ENCODE measurements at places on chromosomes 7 and 10.

GRCh38 chr10:113041841-113042750, 92.0 kb downstream of the TCF7L2 start:
- no peak for DNase-seq

- no peak for DNase-seq
These were observed 38.2 kb upstream of the RPA3 start for GRCh38 chr7:7756577-7756976.

DNA sequence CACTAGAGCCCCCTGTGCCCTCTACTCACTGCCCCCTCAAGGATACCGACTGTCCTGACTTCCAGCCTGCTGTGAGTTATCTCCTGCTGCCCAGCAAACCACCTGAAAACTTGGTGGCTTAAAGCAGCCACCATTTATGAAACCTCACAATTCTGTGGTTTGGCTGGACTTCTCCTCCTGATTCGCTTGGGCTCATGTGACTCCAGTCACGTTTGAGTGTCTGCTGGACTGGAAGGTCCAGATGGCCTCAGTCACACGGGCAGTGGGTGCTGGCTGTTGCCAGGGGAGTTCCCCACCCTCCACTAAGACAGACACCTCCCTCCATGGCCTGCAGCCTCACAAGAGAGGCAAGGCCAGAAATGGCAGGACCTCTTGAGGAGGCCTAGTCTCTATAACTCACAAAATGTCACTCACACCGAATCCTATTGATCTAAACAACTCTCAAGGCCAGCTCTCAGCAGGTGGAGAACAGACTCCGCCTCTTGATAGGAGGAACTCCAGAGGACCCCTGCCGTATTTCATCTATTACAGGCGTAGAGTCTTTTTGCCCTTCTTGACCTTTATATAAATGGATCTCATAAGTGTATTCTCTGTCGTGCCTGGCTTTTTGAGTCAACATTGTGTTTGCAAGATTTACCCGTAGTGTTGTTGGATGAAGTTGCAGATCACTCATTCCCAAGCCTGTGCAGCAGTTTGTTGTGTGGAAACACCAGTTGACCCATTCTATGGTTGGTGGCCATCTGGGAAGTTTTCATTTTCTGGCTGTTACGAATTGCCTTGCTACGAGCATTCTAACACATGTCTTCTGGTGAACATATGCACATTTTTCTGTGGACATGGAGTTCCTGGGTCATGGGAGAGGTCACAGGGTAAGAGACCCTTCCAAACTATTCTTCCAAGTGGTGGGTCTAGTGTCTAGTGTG, 48.3 kb downstream of the ZMIZ1 start:
- no peak for DNase-seq

- DNase-seq = no peak
These were observed 2.8 kb upstream of the AHCYL2 start for GRCh38 chr7:129222064-129222463.

- no peak for DNase-seq
These were observed 266.0 kb downstream of the BBS9 start for GRCh38 chr7:33395340-33395739.

GRCh38 chr7:155371331-155371883, 73.7 kb downstream of the INSIG1 start:
- no peak for DNase-seq

- DNase-seq = no peak
These were observed 117.7 kb upstream of the PODXL start for GRCh38 chr7:131674131-131674530.

- DNase-seq = no peak
These were observed 943 bp upstream of the SLC18A2 start for GRCh38 chr10:117239721-117240620.

DNA sequence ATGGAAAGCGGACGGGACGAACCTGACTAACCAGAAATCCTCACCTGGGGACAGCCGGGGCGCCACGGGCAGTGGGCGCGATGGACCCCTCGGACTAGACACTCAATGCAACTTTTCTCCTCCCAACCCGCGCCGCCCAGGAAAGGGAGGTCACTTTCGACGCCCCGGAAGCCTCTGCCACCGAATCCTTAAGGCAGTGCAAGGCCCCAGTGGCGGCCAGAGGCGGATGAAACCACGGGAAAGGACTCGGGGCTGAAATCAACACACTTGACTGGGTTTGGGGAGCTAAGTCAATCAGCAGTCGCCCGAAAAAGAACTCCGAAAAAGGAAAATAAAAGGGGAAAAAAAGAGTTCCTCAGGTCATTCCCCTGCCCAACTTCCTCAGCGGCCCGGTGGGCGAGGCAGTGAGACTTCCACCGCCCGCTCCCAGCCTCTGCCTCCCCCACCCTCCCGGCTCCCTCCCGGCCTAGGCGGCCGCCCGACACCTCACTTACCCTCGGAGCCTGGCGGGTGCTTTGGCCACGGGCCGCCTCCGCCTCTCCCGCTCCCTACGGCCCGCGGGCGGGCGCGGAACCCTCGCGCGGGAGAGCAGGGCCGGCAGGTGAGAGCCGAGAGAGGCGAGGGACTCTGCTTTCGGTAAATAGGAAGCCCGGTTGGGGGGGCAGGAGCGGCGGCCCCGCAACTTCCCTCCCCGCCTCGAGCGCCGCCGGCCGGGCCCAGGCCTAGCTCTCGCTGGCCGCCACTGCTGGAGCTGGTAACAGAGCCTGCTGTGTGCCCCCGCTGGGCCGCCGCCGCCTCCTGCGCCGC, 518 bp downstream of the WAPL start:
- peak; percentile 53 for DNase-seq

- DNase-seq = peak; percentile 21
These were observed 12.6 kb upstream of the ARL4A start for GRCh38 chr7:12674861-12675260.

DNA sequence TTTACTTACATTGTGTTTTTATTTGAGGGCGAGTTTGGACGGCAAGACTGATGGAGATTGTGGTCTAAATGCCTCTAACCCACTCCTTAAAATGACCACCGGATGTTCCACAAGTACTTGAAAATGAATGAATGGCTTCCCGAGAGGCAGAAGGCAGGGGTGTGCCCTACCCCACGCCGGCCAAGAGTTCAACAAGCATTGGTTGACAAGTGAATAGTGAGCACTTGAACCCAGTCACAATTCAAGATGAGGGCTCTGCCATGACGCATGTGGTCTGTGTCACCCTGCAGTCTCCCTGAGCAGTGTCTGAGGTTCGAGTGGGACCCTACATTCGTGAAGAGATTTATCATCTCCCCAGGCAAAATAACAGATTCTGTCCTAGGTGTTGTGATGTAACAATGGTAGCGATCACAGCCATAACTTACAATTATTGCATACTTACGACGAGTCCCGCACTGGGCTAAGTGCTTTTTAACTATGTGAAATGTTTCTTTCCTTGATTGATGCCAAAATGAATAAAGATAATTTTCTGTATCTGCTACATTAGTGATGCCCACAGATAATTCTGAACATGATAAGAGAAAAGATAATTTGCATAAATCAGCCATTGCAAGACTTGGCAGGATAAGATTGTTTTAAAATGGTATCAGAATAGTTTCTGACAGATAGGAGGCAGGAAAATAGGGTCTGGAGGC, 305.4 kb downstream of the WDR37 start:
- DNase-seq = no peak

DNA sequence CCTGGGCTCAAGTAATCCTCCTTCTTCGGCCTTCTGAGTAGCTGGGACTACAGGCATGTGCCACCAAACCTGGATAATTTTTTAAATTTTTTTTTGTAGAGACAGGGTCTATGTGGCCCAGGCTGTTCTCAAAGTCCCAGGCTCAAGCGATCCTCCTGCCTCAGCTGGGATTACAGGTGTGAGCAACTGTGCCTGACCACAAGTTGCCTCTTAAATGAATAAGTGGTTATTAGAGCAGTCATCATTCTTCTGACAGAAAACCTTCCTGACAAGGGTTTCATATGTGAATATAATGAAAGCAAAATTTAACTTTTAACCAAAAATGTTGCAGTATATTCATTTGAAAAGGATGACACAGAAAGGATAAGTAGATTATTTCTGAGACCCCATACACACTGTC, 532.5 kb downstream of the GRM8 start:
- DNase-seq = no peak
